HTR-8/SVneo (cell line): ENCODE measurements at places on chromosomes 3 and 15.

DNA sequence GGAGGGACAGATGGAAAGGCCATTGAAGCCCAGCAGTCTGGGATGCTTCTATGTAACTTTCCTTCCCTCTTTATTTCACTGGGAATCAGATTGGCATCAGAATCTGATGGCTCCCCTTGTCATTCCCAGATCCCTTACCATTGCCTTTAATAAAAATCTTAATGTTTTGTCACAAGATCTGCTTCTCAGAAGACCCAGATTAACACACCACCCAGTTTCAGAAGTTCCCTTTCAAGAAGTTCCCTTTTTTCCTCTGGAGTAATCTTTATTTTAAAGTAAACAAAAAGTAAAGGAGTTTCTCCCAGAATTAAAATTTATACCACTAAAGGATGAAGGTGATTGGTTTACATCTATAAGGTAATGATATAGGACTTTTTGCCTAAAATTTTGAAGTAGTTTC is 76.4 kb downstream of the UBR1 start:
- DNase-seq: no peak

DNA sequence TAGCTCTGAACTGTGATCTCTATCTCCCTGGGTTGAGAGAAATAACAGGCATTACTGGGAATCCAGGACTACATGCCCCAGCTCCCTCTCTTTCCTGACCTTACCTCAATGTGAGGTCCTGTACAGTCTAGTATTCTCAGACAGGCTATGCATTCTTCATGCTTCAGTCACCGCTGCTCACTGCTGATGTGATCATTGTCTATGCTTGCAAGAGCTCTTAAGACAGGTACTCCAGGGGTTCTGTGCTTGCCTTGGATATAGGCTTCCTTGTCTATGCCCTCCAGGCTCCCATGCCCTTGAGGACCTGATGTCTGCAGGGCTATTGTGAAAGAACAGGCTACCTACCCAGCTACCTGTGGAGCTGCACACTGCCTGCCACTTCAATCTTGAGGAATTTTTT is 183.6 kb downstream of the MBNL1 start:
- no peak for DNase-seq

- no peak for DNase-seq
These were observed 43.9 kb downstream of the SHQ1 start for GRCh38 chr3:72804361-72804760.

GRCh38 chr15:96345560-96346399 is 15.3 kb downstream of the NR2F2 start:
- no peak for DNase-seq

GRCh38 chr3:124483915-124484470 is 246.3 kb upstream of the UMPS start:
- DNase-seq: no peak

- no peak for DNase-seq
These were observed 38.0 kb downstream of the ACAN start for GRCh38 chr15:88841236-88841635.

GRCh38 chr3:60076331-60076730 is 1026.5 kb upstream of the CFAP20DC start:
- DNase-seq: no peak

DNA sequence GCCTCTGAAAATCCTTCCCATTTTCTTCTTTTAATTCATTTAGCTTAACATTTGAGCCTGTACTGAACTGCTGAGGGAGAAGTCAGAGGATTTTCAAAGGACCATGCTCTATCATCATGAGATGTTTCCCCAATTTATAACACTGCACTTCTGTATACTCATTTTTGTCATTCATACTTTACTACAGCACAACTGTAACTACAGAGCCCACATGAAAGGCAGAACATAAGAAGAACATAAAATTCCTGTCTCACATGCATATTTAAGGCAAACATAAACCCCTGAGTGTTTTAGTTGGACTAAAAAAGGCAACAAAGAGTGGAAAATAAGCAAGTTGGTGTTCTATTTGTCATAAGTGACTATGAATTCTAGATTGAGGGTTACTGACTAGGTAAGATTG is 237.7 kb upstream of the ARPP21 start:
- DNase-seq: no peak

- DNase-seq: no peak
These were observed 211.2 kb upstream of the STRIT1 start for GRCh38 chr3:155504682-155505081.

DNA sequence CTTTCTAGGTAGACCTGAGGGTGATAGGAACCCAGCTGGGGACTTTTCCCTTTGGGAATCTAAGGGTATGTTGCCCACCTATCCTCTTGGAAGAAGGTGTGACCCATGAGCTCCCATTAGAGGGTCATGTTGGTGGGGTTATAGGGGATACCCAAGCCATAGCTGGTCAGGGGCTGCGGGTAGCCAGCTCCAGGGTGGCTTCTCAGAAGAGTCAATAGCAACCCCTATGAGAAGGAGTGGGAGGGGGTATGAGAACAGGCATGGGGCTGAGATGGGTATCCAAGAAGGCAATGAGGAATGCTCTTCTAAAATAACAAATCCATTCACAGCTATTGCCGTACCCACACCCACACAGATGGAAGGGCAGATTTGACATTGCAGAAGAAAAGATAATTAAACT is 217.8 kb downstream of the UACA start:
- no peak for DNase-seq

- DNase-seq: no peak
These were observed 23.7 kb downstream of the TPM1 start for GRCh38 chr15:63066272-63066671.
